ENCODE measurements at places on chromosomes 3 and 15. TPM values are rescaled to one million over a fixed set of nuclear protein-coding genes. Genes with fewer than 3 reads are reported as not detected.

- no peak for DNase-seq
These were observed 14.0 kb upstream of the TOPBP1 start for GRCh38 chr3:133675631-133676335.

DNA sequence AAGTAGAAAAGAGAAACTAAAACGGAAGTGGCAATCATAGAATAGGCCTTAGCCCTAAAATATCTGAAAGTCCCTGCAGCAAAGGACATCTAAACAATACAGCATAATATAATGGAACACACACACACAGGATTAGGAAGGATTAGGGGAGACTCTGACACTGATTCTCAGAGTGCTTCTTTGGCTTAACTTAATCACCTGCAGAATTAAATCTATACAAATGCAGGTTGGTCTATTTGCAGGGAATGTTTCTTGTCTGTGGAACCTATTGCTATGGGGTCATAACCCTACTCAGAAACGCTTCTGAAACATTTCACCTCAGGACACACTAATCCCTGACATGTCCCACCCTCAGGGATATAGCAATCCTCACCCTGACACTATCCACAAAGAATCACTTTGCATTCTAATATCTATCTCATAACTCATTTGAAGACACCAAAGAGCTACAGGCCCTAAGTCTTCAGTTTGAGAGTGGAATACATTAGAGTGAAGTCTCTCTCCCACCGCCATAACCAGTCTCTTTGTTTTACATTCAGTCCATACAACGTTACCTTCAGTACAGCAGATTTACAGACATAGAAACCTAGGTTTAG is 1041.2 kb downstream of the TUSC7 start:
- no peak for DNase-seq

DNA sequence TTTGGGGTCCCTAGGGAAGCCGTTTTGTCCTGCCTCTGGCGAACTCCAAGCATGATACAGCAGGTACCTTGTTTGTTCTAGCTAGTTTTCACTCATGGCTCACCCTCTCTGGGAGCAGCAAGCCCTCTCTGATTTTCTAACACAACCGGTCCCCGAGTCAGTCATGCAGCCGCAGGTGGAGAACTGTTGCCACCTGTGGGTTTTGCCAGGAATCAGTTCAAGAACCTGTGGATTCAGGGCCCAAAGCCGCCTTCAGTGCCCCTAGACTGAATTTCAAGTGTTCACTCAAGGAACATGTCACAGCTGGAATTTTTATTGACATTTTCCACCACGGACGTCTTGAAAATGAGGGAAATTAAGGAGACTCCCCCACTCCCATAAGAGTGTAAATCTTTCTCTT is 13.3 kb upstream of the LRRK1 start:
- no peak for DNase-seq

DNA sequence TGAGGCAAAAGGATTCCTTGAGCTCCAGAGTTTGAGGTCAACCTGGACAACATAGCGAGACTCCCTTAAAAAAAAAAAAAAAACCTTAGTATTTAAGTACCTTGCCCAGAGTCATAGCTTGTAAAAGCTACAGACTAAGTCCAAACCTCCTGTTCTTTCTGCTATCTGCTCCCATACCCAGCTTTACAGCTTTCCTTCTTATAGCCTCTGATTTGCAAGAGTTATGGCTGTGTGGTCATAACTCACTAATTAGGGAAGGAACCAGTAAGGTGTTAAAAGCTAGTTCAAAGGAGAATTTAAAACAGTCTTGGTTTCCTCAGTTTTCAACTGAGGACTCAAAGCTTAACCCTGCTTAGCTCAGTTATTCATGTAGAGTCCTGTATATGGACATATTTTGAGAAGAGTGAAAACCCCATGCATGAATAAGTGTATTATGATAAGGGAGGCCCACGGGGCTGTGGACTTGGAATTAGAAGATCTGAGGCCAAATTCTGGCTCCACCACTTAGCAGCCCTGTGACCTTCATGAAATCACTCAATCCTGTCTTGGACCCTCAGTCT is 135.5 kb upstream of the SMAD3 start:
- DNase-seq, result no peak

The IGDCC3 gene
- not detected for total RNA-seq

The EFHB gene
- 1.8 TPM for total RNA-seq

DNA sequence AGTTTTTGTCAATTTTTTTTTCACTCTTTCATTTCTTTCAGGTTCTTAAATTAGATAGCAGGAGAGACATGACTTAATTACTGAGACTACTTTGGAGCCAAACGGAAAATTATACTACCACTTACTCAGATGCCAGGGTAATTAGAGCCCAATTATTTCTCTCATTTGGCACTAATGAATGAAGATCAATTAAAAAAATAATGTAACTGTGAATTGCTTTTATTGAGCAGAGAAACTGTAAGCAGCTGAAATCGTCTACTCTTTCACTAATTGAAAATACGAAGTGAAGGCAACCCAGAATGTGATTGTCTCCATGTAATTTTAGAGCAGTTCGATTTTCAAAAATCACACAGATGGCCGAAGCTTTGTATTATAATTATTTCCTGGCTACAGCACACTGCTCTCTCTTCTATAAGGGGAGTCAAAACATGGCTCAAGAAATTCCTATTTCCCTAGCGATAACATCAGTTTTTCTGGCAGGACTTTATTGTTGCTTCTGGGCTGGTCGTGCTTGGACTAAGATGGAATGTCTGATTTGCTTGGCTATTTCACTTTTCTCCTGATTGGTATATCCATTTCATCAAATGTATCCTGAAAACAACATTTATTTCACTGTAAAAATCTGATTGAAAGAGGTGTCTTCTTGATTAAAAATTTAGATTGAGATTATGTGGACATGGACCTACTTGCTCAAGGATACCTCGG is 55.8 kb upstream of the PDZRN3 start:
- no peak for DNase-seq

Data from Caki2 (cell line).